ENCODE measurements at places on chromosomes 16 and 17.
A peak's percentile ranks its signal among the peaks of the same experiment; 100 is the strongest.

DNA sequence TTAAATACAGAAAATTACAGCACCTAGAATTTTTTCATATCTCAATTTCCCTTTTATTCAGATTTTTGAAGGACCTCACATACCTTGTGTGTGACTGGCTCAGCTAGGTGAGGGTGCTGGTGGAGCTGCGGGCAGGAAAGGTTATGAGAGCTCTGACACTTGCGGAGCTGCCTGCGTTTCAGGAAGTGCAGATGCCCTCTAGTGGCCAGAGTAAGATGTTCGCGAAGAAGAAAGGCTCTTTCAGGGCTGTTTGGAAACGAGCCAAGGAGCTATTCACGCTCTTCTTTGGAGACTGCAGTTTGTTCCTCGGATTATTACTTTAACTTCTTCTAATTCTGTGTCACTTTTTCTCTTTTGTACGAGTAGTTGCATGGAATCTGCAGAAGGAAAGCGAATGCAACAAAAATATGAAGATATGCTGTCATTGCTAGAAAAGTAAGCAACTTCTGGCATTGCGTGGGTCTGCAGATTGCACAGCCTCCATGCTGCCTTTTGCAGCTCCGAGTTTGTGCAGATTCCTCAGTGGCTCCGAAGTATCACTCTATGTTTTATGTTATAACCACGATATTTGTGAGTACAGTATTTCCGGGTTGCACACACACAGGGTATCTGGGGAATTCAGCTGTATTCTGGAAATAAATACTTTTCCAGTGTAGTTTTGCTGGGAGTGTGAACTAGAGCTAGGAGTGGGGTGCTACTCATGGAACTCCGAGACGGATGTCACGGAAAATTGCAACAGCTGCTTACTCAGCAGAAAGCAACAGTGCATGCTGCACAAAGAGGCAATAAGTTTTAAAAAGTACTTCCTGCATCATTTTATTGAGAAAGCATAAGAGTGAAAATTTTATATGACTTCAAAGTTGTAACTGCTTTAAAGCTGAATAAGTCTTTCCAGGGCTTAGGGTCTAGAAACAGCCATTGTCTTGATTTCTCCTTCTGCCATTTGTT is 46.3 kb downstream of the DNAH9 start:
- peak; percentile 60 for DNase-seq

- no peak for DNase-seq
Measured at GRCh38 chr17:80582165-80582564, 37.5 kb downstream of the RPTOR start.

GRCh38 chr16:86242244-86243122 is 267.8 kb upstream of the FOXF1 start:
- no peak for DNase-seq

- no peak for DNase-seq
Measured at GRCh38 chr16:81808933-81809480, 29.9 kb downstream of the PLCG2 start.

DNA sequence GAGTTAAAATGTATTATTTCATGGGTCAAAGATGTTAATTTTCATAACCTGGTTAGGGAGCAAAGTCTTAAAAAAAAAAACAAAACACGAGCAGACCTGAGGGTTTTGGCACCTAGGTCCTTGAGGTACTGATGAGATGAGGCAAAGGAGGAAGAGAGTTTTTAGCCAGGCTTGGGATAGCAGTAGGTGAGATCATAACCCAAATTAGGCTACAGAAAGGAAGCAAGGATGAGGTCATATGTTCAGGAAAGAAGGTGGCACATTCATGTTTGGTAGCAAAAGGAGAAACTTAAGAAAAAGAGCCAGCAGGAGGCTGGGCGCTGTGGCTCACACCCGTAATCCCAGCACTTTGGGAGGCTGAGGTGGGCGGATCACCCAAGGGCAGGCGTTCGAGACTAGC is 2.8 kb downstream of the ATXN1L start:
- no peak for DNase-seq

DNA sequence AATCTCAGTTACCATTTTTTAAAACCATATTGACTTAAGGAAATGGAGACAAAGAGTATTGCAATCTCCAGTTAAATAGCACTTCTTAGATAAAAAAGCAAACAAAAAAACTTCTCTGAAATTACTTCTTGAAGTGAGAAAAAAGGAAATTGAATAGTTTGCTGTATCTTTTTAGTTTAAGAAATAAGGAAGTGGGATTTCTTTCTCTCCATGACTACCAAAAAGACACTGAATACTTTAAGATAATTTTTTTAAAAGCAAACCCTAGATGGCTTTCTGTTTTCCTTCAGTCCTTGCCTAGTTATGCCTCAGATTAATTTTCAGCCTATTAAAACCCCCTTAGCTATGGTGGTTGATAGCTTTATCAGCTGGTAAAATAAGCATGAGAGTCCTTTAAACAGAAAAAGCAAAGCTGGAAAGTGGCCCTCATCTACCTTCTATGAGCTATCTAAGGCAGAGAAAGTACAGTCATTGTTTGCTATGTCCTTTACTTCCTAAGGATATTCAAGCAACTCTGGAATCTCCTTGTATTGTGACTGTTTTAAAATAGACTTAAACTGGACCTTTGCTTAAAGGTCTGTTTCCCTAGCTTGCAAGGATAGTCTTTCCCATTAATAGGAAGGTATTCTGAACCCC is 28.6 kb downstream of the TPPP3 start:
- no peak for DNase-seq

DNA sequence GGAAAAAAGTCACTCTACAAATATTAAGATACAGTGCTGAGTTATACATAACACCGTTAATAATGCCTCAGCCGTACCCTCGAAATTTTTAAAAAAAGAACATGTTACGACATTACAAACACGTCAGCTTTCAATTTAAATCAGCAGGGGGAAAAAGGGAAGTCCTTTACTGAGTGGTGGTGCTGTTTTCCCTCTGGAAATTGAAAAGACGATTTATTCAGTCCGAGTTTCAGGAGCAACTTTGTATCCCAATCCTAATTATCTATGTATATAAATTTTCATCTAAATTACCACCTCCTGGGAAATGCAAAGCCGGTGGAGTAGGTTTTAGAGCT is 1.3 kb downstream of the NETO2 start:
- DNase-seq, result no peak

DNA sequence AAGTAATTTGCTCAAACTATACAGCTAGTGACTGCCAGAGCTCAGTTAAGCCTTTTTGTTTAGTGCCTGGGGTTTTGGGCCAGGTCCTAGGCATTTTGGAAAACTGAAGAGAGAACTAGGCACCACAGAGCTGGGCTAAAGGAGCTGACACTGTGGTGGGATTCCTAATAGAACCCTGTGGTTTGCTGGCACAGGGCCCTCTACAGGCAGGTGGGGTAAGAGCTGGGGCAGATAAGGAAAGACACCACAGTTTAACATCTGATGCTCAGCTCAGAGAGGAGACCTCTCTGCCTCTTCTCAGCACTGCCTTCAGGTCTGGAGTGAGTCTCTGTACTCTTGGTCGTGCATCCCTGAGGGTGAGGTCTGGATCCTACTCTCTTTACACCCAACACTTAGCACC is 121.2 kb downstream of the SNX11 start:
- no peak for DNase-seq

GRCh38 chr16:22726868-22727267 is 87.1 kb upstream of the HS3ST2 start:
- no peak for DNase-seq

DNA sequence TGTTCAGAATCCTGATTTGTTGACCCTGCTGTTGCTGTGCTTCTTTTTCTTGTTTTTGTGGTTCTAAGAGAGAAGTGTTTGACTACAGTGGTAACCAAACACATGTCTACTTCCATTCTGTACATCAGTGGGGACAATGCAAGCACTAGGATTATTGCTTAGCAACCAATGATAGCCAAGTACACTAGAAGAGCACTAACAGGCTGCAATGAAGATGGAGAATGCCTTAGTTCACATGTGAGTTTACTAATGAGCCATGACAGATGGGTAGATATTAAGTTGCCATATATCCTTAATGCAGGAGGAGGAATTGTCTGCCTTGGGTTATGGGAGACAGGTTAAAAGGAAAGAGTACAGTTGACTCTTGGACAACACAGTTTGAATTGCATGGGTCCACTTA is 8.3 kb downstream of the EFCAB5 start:
- DNase-seq, result no peak

DNA sequence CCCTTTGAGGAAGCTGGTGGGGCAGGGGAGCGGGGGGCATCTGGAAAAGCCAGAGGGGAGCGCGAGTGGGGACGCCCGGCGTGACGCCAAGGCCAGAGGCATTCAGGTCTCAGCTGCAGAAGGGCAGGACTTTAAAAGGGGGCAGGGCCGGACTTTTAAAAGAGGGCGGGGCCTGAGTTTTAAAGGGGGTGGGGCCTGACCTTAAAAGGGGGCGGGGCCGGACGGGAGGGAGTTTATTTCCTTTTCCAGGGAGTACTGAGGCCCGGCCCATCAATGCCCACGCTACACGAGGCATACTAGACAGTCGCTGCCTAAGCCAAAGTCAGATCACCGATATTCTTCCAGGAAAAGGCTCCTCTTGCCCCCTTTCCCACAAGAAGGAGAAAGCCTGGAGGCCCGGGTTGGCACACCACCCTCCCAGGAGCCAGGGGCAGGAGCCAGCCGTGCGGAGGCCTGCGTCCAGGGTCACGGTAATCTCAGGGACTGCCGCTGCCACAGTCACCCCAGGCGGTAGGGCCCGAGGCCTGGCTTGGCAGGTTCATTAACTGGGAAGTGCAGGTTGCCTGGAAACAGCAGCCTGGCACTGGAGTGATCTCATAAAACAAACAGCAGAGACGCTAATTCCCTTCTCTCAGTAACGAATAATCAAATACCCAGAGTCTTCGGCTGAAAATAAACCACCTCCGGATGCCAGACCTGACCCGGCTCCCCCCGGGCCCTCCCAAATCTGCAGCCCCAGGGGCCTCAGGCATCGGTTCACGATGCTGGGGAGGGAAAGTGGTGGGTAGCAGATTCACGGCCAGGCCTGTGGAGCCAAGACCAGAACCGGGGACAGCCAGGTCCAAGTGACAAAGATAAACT is 90.7 kb downstream of the TIMM22 start:
- peak; percentile 72 for DNase-seq

DNA sequence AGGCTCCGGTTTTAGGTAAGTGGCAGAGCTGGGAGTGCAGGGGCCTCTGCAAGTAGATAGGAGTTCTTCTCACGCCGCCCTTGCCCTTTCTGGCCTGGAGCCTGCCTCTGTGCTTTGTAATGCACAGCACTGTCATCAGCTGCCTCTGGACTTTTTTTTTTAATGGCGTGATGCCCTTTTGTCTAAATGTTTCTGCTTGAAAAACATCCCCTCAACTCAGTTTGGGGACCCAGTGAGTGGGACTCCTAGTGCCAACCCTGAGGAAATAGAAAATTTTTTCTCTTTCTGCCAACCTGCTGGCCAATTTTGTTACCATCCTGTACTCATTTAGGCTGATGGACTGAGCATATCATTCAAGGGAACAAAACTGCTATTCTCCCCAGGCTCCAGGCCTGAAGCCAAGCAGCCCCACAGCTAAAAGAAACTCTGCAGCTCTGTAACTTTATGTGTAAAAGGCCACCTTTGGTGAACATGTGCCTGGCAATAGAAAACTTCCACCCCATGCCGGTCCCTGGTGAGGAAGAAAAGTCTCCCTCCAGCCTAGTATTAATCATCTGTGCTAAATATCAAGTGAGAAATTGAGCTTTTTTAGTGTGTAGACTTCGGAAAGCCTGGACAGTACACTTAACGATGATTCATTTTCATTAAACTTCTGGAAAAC is 22.5 kb downstream of the SLC6A2 start:
- no peak for DNase-seq

DNA sequence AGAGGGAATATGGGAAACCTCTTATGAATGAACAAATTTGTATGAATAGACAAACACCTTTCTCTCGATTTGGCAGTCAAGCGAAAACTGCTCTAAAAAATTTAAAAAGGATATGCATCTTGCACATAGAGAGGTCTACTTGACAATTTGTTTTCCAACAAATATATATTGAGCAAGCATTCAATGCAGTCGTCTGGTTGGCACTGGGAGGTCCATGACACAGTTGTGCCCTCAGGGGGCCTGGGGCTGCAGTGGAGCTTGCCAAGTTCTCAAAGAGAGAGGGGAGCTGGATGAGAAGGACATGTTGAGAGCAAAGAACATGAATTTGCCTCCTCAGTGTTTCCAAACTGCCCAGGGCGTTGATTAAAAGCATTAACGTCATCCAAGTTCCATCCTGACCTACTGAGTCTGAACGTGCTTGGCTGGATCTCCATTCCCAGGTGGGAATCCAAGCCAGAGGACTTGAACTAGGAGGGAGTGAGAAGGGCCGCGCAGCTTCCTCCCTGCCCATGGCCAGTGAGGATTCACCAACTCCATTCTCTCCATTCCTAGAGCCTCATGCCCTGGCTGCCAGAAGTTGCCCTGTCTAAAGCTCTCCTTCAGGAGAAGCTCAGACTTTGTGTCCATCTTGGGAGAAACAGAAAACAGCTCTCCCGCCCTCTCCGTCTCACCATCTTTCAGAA is 24.5 kb downstream of the TBX2 start:
- DNase-seq, result no peak

- DNase-seq, result no peak
Measured at GRCh38 chr16:12565423-12565822, 238.3 kb downstream of the CPPED1 start.

- peak; percentile 9 for DNase-seq
Measured at GRCh38 chr17:45394913-45395568, 37.6 kb downstream of the ARHGAP27 start.

DNA sequence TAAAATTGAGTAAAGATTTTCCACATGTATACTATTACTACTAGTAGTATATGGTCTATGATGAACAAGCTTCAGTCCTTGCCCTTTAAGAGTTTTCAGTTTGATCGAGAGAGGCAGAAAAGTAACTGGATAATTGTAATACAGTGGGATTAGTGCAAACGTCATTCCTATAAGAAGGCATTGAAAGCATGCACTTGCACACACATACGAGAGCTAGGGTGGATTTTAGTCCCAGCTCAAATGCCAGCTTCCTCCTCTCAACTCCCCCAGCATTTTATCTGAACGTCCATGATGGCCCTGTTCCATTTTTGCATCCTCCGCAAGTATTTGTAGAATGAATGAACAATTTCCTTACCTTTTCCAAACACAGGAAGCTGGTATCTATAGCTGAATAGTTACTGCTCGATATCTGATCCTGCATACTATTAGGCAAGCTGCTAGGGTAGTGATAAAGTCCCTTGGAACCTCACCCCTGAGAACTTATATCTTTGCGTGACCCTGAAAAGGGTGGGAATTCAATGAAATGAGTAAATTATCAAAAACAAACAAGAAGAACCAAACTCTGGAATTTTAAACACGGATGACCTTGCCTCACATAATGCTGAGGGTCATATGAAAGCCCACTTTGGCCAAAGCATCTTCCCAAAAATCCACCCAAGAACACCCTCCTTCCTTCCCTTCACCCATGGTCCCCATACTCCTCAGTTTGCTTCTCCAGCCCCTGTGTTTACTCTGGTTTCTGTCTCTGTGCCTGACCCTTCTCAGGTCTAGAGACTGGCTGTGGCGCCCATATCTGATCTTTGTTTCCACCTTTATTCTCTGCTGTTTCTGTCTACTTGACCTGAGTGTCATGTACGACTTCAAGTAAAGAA is 60.5 kb downstream of the TMEM100 start:
- no peak for DNase-seq

- no peak for DNase-seq
Measured at GRCh38 chr17:50122945-50123344, 7.0 kb downstream of the SAMD14 start.

All from RCC 7860 (cell line).